ENCODE measurements at places on chromosomes 16 and 17. TPM values are rescaled to one million over a fixed set of nuclear protein-coding genes. Genes with fewer than 3 reads are reported as not detected.

DNA sequence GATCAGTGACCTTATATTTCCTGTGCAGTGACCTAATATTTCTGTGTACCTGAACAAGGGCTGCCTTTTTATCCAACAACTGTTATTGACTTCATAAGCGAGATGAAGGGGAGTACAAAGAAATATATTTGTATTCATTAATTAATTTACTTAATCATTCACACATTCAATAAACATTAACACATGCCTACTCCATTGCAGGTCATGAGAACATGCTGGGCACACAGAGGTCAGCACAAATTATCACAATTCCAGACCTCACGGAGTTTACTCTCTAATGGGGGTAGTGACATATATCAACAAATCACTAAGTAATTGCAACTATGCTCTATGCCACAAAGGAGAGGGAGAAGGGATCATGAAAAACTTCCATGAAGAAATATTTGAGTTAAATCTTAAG is 614.6 kb downstream of the TOX3 start:
- H3K36me3 ChIP-seq, result no peaks in the 10 kb centered on the region
- no peak overlapping the region for H3K4me3 ChIP-seq
- no peak for DNase-seq
- H3K4me1 ChIP-seq, result no peaks in the 10 kb centered on the region
- peaks cover 26% of the 10 kb centered on the region for H3K27me3 ChIP-seq
- no peak overlapping the region for H3K27ac ChIP-seq

DNA sequence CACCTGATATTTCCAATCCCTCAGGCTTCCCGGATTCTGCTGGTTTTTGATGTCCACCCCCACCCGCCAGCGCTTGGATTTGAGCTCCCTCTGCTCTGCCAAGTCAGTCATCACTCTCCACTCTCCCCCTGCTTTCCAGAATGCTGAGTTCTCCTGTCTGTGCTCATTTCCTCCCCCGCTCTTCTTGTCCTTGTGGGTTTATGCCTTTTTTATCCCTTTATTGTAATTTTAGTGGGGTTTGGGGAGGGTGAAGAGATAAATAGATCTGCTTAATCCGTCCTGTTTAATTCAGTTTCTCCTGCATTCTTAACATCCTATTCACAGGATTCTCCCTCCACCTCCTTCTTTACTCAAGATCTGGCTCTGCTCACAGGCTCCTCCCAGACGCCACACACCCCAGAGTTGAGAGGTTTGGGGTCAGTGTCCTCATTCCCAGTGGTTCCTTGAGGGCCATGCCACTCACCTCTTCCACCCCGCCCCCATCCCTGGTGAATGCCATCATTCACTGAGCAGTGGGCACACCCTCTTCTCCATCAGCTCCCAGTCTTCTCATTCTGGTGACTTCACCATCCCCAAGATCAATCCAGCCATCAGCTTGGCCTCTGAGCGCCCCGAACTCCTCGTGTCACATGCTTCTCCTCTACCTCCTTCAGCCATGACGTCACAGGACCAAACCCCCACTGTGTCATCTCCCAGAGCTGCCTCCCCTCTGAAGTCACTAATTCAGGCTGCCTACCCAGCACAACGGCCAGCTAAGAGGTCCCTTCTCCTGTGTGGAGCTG is 15.1 kb upstream of the GUCY2D start:
- no peaks in the 10 kb centered on the region for H3K4me1 ChIP-seq
- H3K4me3 ChIP-seq, result no peak overlapping the region
- no peaks in the 10 kb centered on the region for H3K36me3 ChIP-seq
- peaks cover 5% of the 10 kb centered on the region for H3K27me3 ChIP-seq

GRCh38 chr17:2420176-2420575 is 19.3 kb upstream of the MNT start:
- H3K4me1 ChIP-seq, result peaks cover 28% of the 10 kb centered on the region
- no peak overlapping the region for H3K27ac ChIP-seq
- no peaks in the 10 kb centered on the region for H3K27me3 ChIP-seq
- H3K36me3 ChIP-seq, result peaks cover 4% of the 10 kb centered on the region
- no peak for DNase-seq

DNA sequence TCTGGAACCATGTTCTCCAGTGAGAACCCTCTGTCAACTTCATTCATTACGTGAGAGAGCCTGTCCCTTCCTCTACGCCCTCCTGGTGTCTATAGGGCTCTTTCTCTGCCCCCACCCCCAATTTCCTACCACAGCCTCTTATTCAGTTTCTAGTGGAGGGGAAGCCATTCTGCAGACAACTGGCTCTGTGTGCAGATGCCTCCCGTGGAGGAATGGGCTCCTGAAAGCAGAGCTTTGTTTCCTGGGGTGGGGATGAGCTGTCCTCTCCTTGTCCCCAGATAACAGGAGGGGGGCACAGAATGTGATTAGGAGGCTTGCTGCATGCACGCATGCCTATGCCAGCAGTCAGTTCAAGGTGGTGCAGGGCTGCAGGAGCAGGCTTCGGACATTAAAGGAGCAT is 31.6 kb downstream of the MMP15 start:
- no peaks in the 10 kb centered on the region for H3K4me1 ChIP-seq
- no peak for DNase-seq
- no peak overlapping the region for H3K27ac ChIP-seq
- H3K36me3 ChIP-seq, result no peaks in the 10 kb centered on the region
- H3K27me3 ChIP-seq, result peaks cover 13% of the 10 kb centered on the region
- H3K4me3 ChIP-seq, result no peak overlapping the region

- peak overlapping the region; percentile 92 for H3K4me3 ChIP-seq
- DNase-seq, result no peak
- no peaks in the 10 kb centered on the region for H3K27me3 ChIP-seq
- peaks cover 49% of the 10 kb centered on the region for H3K4me1 ChIP-seq
- peak overlapping the region; percentile 89 for H3K27ac ChIP-seq
Measured at GRCh38 chr17:72588961-72589360, 468.1 kb downstream of the SOX9 start.

DNA sequence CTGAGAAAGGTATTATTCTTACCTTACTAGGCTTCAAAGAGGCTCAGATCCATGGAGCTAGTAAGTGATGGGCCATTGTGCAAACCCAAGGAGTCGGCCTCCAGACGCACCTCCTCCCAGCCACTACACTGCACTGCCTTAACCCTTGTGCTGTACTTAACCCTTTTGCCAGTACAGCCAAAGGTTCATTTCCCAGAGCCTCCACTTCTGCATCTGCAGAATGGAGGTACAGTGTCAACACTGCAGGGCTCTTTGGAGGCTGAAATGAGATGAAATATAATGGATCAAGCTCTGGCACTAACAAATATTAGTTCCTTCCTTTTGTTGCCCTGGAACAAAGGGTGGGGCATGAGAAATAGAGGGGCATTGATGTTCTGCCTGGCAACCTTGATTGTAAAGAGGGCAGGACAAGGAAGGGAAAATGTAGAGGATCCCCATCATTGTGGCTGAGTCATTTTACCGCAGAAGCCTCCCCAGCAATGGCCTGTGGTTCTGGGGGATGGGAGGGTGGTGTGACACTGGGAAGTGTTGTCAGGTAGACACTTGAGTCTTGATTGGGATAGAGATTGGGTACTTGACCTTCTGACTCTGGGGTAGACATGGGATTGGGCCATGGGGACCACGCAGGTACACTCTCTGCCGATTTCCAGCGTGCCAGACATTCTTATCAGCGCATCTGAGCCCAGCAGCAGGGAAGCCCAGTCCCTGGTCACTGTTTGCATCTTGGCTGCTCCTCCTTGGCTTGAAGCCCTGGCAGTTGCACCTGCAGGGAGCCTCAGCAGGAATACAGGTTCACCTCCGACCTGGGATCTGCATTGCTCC is 84.0 kb downstream of the MSI2 start:
- no peaks in the 10 kb centered on the region for H3K27me3 ChIP-seq
- peaks cover 3% of the 10 kb centered on the region for H3K36me3 ChIP-seq
- H3K4me3 ChIP-seq, result no peak overlapping the region

DNA sequence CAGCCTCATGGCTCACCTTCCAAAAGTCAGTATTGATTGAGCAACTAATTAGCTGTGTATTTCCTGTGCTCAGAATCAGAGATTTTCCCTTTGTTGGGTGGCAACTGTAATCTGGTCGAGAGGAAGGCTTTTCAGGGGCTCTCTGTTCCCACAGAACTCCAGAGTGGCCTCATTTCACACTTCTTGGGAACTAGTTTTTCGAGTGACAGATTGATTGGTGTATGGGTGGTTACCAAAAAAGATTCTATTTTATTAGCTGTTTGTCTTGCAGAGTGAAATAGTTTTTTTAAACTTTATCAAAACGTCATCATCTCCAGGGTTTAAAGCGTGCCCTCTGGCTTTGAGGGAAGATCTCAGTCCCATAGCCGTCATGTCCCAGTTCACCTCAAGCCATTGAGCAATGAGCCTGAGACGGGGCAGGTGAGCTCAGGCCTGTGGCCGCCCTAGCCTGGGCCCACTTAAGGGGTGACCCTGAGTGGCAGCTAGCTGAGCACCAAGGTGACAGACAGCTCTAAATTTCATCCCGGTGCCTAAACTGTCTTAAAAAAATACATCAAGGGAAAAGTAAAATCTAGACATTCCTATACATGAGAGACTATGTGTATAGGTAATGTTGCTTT is 53.0 kb downstream of the SMPD3 start:
- peak; percentile 39 for DNase-seq
- no peaks in the 10 kb centered on the region for H3K27me3 ChIP-seq
- H3K36me3 ChIP-seq, result no peaks in the 10 kb centered on the region
- H3K4me1 ChIP-seq, result peaks cover 3% of the 10 kb centered on the region

GRCh38 chr17:9924735-9925191 is 19.7 kb upstream of the RCVRN start:
- no peak overlapping the region for H3K27ac ChIP-seq
- H3K4me3 ChIP-seq, result no peak overlapping the region
- H3K4me1 ChIP-seq, result peaks cover 20% of the 10 kb centered on the region
- H3K27me3 ChIP-seq, result no peaks in the 10 kb centered on the region
- H3K36me3 ChIP-seq, result peaks cover 5% of the 10 kb centered on the region

DNA sequence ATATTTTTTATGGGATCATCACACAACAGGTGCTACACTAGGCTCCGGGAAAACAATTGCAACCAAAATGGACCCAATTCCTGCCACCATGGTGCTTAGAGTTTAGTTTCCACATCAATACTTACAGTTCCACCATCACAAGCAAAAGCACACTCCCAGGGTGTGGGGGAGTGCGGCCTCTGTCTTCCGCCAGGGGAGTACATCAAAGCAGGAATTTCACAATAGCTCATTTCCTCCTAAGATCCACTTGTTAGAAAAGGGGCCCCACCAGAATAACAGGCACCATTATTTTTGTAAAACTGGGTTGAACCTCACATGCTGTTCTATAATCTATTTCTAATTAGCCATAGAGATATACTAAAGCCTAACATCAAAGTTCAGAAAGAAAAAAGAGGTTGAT is 44.3 kb upstream of the PSMD7 start:
- H3K27ac ChIP-seq, result no peak overlapping the region
- H3K4me1 ChIP-seq, result peaks cover 3% of the 10 kb centered on the region
- no peak overlapping the region for H3K4me3 ChIP-seq

Gene KCTD19
- not detected for total RNA-seq

Gene GP1BA
- not detected for total RNA-seq

Gene ZSCAN10
- not detected for total RNA-seq

All from chondrocyte (in vitro differentiated cells).